Gastroesophageal sphincter (tissue), 4 donors: ENCODE measurements at places on chromosomes 6 and 20.

DNA sequence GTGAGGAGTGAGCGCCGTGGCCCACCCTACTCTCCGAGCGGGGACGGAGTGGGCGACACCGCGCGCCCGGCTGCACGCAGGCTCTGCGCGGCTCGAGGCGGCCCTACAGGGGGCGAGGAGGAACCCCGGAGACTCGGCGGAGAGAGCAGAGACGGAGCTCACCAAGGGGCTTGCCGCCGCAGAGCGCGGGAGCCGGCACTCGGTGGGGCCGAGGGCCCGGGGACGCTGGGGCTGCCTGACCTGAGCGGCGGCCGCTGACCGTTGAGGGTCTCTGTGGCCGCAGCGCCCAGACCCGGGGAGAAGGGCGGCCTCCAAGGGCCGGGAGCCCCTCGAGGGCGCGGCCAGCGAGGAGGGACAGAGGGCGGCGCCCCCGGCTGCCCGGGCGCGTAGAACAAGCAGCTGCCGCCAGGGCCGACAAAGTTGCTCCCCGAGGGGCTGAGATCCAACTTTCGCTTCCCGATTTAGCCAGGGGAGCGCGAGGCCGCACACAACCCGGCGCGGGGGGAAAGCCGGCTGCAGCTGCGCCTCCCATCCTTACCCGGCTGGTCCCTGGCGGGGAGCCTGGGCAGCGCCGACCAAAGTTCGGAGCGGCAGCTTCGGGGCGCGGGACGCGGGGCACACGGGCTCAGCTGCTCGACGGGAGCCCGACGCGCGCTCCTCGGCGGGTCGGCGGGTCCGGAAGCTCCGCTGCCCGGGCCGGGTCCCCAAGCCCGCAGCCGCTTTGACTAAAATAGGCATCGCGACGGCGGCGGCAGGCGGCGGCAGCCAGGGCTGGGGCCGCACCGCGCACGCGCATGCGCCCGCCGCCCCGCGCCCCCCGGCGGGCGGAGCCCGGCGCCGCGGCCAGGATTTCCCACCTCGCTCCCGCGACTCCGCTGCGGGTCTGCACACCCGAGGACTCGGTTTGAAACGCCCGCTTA is 43.1 kb downstream of the POPDC3 start:
- peak; percentile 86 for ATAC-seq

DNA sequence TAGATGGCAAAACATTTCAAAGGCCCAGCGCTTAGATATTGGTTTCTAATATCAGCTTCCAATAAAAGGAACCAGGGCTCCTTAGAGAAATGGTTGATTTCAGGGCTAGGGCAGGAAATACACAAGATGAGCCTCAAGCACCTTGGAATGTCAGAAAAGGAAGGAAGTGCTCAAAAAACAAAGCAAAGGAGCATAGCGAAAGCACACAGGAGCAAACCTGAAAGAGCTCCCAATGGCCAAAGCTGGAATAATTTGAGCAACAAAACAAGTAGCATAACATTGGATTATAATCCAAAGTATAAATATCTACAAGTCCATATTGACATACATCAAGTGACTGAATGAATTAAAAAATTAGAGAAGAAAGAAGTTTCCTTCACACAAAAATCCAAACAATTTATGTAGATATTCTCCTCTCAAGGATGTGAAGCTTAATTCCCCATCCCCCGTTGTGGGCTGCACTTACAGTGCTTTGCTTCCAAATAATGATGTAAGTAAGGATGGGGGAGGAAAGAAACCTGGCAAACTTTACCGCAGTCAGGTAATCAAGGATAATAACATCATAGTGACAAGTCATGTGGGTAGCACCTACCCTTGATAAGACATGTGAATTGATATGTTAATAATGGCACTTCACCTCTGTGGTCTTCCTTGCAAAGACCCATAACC is 132.9 kb upstream of the DST start:
- no peak for ATAC-seq

- ATAC-seq, result no peak
Observed at GRCh38 chr6:4608361-4609115, 167.7 kb upstream of the CDYL start.

- ATAC-seq, result peak; percentile 70
Observed at GRCh38 chr6:137926207-137926731, 59.2 kb downstream of the TNFAIP3 start.

DNA sequence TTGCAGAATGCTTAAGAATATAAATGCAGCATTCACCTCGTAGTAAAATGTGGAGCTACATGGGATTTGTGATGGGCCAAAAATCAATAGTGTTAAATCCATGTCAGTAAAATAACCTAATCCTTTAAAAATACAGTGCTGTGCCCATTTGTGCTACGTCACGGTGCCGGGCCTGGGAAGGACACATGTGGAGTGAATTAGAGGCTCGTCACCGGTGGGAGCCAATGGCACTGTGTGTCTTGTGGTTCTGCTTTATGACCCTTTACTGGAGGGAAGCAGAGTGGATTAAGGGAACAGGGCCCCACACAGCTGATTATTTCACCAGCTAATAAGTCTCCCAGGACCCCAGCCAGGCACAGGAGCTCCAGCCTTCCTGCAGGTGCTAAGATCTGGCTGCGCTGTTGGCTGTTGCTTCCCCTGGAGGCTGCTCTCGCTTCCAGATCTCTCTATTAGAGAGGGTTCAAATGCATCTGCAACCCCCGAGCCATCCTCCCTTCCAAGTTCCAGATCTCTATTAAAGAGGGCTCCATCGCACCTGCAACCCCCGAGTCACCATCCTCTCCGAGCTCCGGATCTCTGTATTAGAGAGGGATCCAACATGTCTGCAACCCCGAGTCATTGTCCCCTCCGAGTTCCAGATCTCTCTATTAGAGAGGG is 405.8 kb downstream of the CDH4 start:
- no peak for ATAC-seq

DNA sequence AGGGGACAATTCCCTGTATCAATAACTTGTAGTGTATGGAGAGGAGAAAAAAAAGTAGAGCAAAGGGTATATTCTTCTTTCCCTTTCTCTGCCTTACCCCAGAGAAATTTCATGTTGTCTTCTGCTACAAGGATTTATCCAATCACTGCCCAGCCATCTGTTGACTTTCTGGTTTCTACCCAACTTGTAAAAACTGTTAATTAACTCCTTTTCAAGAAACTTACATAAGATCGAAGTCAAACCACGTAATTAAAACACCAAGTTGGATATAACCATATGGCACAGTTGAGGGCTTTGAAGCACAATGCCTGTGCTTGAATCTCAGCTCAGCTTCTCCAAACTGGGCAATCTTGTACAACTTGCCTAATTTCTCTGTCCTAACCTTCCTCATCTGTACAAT is 99.5 kb downstream of the MAN1A1 start:
- no peak for ATAC-seq

DNA sequence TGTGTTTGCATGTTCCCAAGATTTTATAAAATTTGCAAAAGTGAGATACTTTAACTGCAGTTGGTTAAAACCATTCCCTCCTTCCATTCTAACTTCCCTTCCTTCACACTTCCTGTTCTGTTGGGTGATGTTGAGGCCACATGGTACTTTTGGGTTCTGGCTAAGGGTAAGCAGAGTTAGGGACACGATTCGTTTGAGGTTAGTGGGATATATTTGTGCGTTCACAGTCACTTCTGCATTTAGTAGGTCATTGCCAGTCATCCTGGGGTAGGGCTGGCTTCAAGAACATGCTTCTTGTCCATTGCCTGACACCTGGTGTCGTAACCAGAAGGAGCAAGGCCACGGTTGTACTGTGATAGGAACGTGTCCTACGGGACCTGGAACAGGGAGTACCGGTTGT is 340.1 kb downstream of the ZFAND3 start:
- no peak for ATAC-seq

DNA sequence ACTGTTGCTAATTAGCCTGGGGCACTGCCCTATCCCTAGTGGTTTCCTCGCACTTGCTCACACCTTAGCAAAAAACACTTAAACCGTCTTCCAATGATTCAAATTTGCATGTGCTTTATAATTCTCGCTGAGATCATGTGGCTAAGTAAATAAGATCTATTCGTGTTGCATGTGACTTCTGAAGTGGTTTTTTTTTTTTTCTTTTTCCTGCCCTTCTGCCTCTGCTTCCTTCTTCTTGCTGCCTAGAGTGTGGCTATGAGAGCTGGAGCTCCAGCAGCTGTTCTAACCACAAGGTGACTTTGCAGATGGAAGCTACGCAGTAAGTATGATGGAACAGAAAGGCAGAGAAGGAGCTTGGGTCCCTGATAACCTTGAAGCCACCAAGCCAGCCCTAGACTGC is 36.5 kb downstream of the SULF2 start:
- ATAC-seq, result no peak

DNA sequence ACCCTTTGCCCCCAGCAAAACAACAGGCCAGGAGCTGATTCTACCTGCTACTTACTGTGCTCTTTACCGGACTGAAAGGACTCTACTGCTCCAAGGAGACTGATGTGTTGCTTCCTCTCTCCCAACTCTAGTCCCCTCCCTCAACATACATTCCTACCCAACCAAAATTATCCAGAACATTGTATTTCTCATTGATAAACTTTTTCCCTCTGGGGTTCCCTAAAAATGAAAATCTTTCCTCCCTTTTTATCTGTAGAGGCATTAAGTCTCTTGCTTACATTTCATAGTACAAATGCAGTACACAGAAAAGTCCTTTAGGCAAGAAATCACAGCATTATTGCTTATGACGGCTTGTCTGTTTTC is 940 bp upstream of the HS3ST5 start:
- ATAC-seq, result no peak

- ATAC-seq, result no peak
Observed at GRCh38 chr6:15066089-15066758, 179.6 kb upstream of the JARID2 start.

- no peak for ATAC-seq
Observed at GRCh38 chr20:63085151-63085861, 78.5 kb upstream of the BHLHE23 start.

DNA sequence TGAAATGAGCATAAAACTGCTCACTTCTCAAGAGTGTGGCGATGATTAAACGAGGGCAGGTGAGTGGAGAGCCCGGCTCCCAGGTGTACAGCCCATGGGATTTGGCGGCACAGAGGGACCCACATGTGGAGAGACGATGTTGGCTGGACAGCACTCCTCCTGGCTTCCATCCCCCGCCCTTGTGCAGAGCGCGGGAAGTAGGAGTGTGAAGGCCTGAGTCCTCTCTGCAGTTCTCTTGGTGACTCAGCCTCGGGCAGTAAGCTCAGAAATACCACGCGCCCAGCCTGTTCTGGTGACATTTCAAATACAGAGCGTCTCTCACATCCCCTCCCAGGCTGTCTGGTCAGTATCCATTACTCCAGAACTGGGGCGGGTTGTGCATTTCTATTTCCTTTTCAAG is 94.2 kb upstream of the SRSF6 start:
- ATAC-seq, result no peak

GRCh38 chr6:39083231-39083634 is 31.8 kb downstream of the SAYSD1 start:
- ATAC-seq, result no peak

DNA sequence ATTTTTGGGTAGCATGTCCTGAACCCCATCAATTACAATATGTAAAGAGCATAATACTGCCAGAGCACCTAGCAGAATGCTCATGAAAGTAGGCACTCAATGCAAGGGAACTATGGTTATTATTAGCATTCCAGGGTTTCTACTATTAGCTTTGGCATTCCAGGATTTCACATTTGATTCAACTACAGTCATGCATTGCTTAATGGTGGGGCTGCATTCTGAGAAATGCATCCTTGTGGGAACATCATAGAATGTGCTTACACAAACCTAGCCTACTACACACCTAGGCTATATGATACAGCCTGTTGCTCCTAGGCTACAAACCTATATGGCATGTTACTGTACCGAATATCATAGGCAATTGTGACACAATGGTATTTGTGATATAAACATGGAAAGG is 247.8 kb downstream of the CD83 start:
- no peak for ATAC-seq

- no peak for ATAC-seq
Observed at GRCh38 chr20:39674842-39675241, 712.7 kb downstream of the DHX35 start.

DNA sequence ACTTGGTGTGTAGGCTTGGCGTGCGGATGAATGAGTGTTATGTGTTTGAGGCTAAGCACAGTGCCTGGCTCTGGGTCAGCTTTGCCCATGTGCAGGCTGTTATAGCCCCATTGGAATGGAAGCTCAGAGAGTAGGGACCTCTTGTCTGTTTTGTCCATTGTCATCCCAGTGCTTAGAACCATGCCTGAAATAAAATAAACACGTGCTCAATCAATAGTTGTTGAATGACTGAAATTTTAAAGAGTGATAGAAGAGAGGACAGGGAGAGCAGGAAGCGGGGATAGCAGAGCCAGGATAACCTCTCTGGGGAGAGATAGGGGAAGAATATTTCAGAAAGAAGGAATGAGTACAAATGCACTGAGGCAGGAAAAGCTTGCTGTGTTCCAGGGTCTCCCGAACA is 263.9 kb downstream of the HIVEP2 start:
- ATAC-seq, result no peak

- ATAC-seq, result no peak
Observed at GRCh38 chr6:143039548-143039947, 21.1 kb upstream of the AIG1 start.

- ATAC-seq, result no peak
Observed at GRCh38 chr6:111817451-111818120, 55.7 kb downstream of the FYN start.

GRCh38 chr6:3997177-3997770 is 81.7 kb downstream of the FAM217A start:
- peak; percentile 36 for ATAC-seq

DNA sequence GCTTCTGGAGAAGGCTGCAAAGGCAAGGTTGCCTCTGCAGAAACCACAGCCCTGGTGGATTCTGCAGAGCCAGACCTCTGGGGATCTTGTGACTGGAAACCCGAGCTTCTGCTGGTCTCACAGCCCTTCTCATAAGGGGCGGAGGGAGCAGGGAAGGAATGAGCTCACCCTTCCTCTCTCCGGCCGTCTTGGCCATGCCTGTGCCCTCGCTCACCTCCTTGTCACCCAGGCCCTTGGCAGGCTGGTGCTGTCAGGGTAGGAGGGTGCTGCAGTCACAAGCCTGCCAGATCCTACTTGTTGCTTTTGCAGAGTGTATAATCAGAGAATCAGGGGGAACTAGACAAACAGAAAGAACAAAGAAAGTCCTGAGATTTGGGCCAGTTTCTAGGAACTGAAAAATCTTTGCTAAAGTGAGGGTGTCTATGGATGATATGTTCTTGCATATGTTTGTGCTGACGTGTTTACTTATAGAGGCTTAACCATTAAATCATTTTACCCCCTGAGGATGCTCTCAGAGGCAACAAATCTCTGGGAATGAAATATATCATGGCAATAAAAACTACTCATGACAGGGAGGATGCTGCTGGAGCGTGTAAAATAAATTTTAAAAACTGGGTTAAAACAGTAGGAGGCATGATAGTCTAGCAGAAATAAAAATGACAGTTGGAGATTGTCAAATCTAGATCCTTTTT is 244.9 kb upstream of the SOX4 start:
- ATAC-seq, result no peak

DNA sequence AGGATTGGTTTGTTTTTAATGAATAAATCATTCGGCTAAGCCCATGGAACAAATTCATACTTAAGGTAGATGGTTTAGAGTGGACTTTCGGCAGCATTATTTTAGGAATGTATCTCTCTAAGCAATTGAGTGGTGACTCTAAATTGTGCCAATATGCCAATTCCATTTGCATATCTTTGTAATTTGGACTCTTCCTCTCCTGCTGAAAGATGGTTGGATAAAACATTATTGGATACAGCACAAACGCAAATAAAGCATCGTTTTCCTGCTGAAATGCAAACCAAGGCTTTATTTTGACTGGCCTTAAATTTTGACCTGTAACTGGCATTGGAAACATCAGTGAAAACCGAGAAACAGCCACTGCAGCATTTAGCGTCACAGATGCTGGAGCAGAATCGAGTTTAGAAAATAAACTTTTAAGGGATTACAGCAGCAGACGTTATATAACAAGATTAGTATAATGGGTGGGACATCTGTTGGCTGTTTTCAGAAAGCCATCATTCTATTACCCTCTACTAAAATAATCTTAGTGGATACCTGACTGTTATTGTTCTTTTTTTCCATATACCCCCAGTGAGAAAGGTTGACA is 726.0 kb downstream of the KIF16B start:
- no peak for ATAC-seq
